ENCODE measurements at places on chromosomes 7 and 10.

GRCh38 chr7:41692251-41692650, 10.6 kb downstream of the INHBA start:
- no peak for DNase-seq

GRCh38 chr7:15462721-15463389, 99.0 kb downstream of the AGMO start:
- no peak for DNase-seq

GRCh38 chr10:132579027-132579859, 41.7 kb downstream of the INPP5A start:
- no peak for DNase-seq

- DNase-seq, result no peak
Observed at GRCh38 chr7:44911911-44912310, 26.6 kb upstream of the PURB start.

DNA sequence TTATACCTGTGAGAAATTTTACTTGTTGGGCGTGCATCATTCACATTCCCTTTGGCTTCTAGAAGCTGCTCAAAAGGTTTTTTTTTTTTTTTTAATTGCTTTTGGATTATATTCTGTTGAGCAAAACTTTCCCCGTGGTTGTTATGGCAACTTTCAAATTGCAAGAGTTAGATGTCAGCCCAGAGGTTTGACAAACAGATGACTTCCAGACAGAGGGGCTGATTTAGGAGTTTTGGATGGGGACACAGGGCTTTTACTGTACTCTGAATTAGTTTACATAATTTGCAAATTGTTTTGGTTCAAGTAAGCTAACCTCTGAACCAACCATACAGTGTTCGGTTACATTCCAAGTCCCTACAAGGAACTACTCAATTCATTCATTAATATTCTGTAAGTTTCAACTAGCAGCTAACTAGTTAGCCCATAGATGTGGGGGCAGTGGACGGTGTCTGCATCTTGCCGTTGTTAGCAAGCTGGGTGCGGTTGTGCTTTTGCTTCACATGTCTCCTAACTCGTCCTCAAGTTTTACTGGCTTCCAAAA, 66.4 kb upstream of the JAZF1 start:
- DNase-seq, result no peak

DNA sequence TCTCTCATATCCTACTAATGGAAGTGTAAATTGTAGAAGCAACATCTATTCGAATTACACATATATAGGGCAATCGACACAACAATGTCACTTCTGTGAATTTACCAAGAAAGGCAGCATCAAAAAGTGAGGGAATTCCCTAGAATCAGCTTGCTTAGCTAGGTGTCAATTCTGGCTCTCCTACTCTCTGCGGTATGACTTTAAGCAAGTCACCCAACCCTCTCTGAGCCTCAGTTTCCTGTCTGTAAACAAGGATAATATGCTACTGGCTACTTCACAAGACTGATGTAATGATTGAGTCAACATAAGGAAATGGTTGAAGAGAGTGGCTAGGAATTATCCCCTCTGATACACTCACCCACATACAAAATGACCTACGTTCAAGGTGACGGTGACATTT, 19.4 kb downstream of the CCDC6 start:
- no peak for DNase-seq

- DNase-seq, result no peak
Observed at GRCh38 chr7:69800495-69800894, 202.2 kb downstream of the AUTS2 start.

- DNase-seq, result no peak
Observed at GRCh38 chr10:6721964-6722615, 142.0 kb upstream of the PRKCQ start.

DNA sequence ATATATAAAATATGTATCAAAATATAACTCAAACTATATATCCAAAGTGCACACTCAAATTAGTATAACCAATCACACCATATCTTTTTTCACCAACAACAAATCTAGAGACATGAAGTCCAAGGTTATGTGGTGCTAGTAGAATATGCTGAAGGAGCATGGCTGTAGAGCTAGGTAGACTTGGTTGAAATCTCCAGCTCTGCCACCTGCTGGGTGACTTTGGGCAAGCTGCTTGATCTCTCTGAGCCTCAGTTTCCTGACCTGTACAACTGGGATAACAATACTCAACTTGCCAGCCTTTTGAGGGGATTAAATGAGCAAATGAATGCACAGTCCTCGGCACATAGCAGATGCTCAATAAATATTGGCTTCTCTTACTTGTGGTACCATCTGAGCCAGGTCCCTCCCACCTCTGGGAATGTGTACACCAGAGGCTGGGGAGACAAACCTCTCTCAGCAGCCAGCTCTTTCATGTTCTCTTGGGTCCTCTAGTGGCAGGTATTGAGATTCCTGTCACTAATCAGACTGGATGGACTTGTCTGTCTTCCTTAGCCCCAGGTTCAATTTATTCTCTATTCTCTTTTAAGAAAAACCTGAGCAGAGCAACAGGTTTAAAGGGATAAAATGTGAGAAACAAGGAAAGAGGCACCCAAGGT, 94.3 kb upstream of the PDE1C start:
- DNase-seq, result no peak

- DNase-seq, result no peak
Observed at GRCh38 chr7:116185956-116186355, 24.4 kb upstream of the TES start.

GRCh38 chr10:14736600-14737081, 38.1 kb downstream of the FAM107B start:
- no peak for DNase-seq

DNA sequence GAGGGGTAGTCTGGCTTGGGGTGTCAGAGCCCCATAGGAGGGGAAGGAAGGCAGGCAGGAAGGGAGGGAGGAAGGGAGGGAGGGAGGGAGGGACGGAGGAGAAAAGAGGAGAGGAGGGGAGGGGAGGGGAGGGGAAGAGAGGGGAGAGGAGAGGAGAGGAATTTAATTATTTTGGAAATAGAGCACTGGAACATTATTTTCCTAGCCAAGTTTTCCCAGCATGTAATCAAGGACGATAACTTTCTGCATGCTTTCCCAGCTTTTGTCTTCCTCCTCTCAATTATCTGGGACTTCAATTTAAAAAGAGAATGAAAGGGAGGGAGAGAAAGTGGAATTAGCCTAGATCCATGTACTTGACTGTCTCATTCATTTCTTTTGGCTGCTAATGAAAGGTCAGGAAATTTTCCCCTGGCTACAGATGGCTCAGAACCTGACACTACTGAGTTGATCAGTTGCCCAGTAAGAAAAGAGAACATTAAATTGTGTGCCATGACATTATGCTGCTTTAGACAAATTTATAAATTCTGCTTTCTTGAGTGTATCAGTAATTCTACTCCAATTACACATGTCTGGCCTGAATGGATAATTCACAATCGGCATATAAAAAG, 148.8 kb downstream of the LRRC4 start:
- no peak for DNase-seq

DNA sequence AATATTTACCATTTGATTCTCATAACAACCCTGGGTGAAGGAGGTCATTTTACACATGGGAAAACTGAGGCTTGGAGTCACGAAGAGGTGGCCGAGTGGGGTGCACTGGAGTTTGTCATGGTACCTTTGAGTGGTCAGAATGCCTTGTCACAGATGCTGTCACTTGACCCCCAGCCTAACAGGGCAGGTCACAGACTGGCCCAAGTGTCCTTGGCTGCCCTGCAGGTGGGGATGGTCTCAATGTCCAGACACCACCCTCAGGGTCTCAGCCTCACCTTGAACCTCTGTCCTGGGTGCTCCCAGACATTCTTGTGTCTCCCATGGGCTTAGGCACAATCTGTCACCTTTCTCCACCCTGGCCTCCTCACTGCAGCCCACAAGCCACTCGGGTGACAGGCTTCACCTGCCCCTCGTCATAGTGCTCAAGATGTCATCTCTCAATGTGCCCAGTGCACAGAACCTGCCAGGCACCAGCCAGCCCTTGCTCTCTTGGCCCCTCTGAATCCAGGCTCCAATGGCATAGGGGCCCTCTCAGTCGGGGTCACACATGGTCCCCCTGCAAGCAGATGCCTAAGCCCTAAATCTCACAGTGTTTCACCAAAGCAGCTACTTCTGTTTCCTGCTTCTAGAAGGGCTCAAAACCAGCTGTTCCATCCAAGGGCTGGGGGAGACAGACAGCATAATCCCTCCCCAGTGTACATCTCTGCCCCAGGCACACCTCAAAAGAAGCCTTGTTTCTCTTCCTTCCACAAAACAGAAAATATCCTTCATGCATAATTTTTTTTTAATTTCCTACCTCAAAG, 76.8 kb upstream of the NANOS1 start:
- DNase-seq, result no peak

DNA sequence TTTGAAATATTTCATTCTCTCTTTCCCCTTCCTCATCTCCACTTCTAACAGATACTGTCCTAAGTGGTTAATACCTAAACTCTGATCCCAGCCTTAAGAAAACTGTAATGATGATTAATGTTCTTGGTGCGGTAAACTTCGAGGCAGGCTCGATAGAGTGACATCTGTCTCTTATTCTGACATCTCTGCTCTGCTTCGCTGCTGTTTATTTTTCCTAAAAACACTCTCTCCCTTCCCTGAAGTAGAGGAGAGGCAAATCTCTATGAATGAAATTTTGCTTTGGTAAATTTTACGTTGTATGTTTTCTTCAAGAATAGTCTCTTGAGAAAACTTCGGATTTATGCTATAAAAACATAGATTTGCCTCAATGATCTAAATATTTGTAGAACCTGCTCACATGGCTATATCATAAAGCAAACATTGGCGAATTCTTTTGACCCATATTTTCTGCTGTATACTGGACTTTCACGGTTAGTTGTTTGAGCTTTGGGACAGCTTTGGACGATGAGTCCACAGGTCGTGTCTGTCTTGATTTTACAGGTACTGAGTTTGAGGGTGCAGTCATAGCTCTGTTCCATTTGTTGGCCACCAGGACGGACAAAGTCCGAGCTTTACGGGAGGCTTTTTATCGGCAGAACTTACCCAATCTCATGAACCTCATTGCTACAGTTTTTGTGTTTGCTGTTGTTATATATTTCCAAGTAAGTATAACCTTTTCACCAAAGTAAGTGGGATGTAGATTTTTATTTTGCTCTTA, 27.1 kb downstream of the SEC61A2 start:
- no peak for DNase-seq

GRCh38 chr7:157750291-157750690, 413.5 kb downstream of the DNAJB6 start:
- DNase-seq, result no peak

DNA sequence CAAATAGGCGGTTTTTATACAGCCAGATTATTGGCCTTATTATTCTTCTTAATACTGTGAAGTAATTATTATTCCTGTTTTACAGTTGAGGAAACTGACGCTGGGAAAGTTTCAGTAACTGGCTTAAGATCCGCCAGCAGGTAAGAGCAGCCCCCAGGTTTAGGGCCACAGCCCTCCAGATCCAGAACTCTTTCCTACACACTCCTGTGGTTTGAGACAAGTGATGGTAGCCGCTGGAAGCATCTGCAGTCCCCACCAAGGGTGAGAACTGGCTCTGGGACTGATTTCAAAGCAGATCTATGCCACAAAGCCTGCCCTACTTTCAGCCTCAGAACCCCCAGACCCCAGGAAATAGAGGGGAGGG, 3.0 kb upstream of the UNC5B start:
- DNase-seq, result no peak
